H1 (cell line): ENCODE measurements at places on chromosomes 7 and 10.

- no peak for DNase-seq
Observed at GRCh38 chr10:6578795-6579182, 1.3 kb downstream of the PRKCQ start.

DNA sequence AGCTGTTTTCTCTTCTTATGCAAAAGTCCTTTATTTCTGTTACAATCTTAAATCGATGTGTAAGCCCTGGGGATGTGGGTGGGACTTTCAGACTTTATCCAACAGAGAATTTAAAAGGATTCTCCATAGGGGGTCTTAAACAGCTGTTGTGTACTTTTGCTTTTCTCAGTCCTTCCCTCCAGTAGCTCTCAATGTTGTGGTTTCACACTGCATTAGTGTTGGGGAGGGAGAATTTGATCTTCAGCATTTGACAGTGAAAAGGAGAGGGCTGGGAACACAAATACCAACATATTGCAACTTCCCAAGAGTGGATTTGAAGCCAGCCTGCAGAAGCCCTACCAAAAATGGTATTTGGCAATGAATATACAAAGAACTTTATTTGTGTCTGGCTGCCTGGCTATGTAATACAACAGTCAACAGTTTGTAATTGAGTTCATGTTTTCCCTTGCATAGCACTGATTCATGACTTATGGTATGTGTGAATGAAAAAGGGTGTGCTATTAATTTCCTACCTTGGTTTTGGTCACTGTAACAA is 80.1 kb upstream of the CAPZA2 start:
- no peak for DNase-seq

DNA sequence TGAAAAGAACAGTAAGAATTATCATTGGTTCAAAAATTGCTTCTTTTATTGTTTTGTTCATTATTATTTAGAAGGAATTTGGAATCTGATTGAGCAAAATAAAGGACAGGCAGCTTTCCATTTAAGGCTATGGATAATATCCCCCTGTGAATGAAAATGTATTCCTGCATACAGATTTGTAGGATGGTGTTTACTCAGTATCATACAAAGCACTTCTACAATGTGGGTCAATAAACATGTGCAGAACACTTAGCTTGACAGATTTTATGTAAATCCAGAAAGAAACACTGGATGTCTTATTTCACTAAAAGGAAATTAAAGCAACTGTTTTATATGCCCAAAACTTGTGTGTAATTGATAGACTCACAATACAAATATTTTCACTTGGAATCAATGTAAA is 189.7 kb downstream of the THSD7A start:
- DNase-seq, result no peak

DNA sequence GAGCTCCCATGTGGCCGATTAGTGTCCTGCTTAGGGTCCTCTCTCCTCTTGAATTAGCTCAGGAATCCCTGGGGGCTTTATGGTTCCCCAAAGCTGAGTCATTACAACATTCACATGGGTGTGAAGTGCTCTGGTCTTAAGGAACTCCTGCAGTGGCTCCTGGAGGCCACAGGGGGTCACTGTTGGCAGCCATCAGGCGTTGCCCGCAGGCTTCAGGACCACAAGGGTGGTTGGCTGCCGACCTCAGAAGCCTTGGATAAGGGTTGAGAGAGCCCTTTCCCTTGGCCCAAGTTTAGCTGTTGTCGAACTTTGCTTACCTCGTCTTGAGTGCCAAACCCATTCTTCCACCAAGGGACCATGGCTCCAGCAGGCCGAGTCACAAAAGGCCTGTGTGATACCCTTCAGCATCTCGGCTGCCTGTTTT is 61.7 kb downstream of the SH2D4B start:
- DNase-seq, result peak; percentile 68

GRCh38 chr7:34357068-34357467 is 300.9 kb upstream of the NPSR1 start:
- DNase-seq, result no peak

- no peak for DNase-seq
Observed at GRCh38 chr7:155211173-155211572, 86.5 kb upstream of the INSIG1 start.

DNA sequence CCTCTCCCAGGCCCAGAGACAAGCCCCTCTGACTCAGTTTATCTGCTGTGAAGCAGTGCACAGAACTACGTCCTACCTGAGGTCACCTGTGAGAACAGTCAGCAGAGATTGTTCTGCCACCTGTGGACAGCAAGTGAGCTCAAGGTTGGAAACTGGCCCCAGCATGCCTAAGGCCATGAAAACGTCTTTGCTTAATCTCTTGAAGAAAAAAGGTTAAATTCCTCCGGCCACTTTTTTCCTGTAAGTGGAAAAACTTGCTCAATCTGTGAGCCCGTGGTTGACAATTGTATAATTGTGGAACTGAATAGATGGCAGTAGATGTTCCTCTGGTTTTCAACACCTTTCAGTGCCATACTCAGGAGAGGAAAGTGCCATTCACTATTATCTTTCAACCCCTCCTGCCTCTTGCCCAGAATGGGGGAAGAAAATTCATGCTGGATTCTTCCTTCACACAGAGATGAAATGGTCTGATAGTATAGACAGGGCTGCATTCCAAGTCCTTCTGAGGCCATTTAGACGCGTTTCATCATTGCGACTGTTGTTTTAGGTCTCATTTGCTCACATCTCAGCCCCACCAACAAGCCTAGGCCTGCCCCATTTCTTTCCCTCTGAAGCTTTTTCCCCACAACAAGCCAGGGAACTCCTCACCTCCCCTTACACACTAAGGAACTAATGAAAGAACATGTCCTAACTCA is 292.9 kb downstream of the FZD1 start:
- no peak for DNase-seq
